Activated CD8-positive, alpha-beta memory T cell treated with anti-CD3 and anti-CD28 coated beads for 1 hour (primary cell): ENCODE measurements at places on chromosomes 3 and 15.

DNA sequence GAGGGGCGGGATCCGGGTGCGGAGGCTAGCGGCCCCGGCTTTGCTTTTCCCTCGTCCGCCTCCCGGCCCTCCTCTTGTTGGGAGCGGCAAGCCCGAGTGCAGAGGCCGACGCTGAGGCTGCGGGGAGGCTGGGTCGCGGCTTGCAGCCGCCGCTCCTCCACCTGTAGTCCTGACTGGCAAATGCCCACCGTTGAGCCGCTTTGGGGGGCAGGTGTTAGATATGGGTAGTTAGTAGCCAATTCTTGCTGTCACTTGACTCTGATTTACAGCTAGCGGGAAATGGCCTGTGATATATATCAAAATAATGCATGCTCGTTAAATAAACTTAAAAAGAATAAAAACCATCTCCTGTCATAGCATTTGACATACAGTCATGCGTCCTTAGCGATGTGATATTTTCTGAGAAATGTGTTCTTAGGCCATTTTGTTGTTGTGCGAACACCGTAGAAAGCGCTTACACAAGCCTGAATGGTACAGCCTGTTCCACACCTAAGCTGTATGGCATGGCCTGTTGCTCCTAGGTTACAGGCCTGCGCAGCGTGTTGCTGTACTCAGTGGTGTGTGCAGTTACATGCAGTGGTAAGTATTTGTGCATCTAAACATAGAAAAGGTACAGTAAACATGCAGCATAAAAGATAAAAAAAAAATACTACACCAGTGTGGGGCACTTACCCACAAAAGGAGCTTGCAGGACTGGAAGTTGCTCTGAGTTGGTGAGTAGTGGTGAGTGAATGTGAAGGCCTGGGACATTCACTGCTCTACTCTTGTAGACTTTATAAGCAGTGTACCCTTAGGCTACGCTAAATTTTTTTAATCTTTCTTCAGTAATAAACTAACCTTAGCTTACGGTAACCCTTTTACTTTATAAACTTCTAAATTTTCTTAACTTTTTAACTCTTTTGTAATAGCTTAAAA is 873 bp downstream of the CAPN7 start:
- DNase-seq: no peak

GRCh38 chr15:79779746-79780145 is 117.1 kb downstream of the MTHFS start:
- no peak for DNase-seq

- DNase-seq: no peak
These were observed 33.7 kb downstream of the CHD2 start for GRCh38 chr15:92933831-92934230.

- no peak for DNase-seq
These were observed 24.0 kb downstream of the BCL2A1 start for GRCh38 chr15:79947009-79947408.

DNA sequence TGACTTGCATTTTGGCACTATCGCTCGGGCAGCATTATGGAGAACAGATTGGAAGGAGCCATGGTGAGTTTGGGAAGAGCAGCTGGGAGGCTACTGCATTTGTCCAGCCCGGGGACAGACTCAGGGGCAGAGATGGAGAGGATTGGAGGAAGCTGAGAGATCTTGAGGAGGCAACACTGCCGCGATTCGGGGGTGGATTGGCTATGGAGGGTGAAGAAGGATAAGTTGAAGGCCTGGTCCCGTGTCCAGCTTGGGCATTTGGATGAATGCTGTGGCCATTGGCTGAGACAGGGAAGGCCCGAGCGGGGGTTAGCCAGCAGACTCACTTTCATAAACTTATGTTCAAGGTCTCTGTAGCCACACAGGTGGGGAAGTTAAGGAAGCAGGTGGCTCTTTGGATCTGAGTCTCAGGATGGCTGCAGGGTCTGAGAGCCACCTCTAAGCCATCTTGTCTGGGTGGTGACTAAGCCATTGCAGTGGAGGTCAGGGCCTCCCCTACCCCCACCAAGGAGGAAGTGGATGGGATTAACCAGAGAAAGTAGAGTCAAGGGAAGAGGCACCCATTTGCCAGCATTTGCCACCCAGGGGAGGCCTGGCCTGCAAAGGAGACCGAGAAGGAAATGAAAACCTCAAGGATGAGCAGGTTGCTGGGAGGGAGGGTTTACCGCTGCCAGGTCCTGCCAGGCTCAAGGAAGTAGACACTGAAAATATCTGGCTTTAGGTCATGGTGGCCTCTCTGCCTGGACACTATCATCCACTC is 144.0 kb upstream of the TLE3 start:
- no peak for DNase-seq

DNA sequence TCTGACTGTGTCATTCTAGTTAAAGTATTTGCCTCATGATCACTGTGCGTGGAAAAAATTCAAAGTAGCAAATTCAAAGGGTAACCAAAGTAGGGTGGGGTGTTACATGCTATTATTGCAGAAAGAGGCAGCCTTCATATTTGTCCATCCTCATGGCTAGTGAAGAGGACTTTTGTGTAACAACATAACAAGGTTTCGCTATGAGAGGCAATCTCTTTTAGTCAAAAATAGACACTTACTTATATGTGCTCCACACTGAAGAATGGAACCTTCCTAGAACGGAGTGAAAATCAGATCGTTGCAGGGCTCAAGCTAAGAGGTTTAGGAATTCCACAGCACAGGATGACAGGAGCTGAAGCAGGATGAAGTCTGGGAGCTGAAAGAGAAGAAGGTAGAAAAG is 345.1 kb upstream of the CBLB start:
- no peak for DNase-seq

- DNase-seq: no peak
These were observed 266.9 kb upstream of the IGF1R start for GRCh38 chr15:98381446-98381845.

- no peak for DNase-seq
These were observed 54.1 kb downstream of the RORA start for GRCh38 chr15:61175024-61175423.

DNA sequence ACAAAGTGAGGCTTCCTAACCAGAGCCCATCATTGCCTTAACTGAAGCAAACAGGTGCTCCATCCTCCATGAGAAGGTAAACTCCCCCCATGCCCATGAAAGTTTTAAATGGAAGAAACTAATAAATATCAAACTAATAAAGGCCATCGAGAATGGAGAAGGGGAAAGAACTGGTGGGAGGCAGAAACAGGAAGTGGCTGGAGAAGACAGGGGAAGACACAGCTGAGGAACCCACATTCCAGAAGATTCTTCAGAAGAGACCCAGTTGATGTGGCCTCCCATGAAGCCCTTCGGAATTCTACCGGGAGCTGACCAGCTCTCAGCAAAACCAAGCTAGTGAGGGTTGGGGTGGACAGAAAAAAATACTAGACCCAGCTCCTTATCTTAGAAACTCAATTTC is 41.6 kb downstream of the SH3BP5 start:
- no peak for DNase-seq

DNA sequence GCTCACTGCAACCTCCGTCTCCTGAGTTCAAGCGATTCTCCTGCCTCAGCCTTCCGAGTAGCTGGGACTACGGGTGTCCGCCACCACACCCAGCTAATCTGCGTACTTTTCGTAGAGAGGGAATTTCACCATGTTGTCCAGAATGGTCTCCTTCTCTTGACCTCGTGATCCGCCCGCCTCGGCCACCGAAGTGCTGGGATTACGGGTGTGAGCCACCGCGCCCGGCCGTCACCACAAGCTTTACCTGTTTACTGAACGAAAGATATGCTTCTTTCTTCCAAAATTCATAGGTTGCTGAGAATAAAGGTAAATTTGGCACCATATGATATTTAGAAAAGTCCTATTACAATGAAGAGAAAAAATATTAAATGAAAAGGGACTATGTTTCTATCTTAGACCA is 333.5 kb upstream of the EPHA6 start:
- DNase-seq: no peak

DNA sequence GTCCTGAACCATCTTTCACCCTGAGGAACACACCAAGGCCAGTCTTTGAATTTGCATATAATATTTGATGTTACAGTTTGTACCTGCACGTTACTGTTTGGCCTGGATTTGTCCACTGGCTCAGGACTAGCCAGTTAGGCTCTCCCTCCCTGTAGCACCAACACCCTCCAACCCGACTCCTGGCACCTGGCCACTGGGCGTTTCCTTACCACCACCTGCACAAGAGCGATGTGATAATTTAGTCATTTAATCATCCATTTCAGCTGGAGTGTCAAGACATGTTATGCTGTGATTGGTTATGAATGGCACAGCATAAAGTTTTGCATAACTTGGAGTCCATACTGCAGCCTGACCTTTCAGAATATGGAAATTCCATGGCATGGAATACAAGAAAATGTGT is 242.4 kb downstream of the KCNMB2 start:
- DNase-seq: no peak

GRCh38 chr3:71584394-71585011 is 975 bp upstream of the FOXP1 start:
- DNase-seq: peak; percentile 3

GRCh38 chr3:192928016-192928415 is 10.4 kb upstream of the MB21D2 start:
- no peak for DNase-seq

- no peak for DNase-seq
These were observed 3.3 kb downstream of the SHISA5 start for GRCh38 chr3:48500656-48501055.

DNA sequence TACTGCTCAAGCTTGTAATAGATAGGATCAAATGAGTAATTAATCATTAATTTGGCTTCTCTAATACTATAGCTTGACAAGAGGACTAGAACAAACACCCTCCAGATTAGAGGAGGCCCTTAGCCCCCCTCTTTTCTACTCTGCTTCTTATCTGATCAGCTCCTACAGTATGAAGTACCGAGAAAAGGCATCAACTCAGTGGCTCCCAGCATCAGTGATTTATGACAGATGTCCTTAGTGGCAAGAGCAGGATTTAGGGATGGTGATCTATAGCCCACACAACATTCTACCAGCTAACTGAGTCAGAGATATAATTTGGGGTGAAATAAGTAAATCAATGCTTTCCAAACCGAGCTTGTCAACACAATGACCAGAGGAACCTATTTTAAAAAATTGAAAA is 541.1 kb downstream of the NLGN1 start:
- no peak for DNase-seq

DNA sequence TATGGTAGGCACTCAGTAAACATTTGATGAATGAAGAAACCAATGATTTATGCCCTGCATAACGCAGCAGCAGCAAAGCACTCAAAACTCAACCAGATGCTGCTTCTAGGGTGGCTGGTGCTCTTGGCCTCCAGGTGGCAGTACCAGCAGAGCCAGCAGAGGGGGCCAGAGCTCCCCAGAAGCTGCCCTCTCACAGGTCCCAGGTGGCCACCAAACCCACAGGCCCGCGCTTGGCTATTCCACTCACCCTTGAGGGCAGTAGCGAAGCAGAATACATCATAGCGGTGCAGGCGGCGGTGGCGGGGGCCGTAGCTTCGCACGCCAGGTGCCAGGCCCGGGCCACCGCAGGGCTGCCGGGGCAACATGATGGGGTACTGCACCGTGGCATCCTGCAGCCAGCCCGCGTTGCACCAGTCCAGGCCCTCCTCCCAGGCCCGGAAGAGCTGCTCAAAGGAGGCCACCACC is 16.6 kb downstream of the HAPLN3 start:
- no peak for DNase-seq

DNA sequence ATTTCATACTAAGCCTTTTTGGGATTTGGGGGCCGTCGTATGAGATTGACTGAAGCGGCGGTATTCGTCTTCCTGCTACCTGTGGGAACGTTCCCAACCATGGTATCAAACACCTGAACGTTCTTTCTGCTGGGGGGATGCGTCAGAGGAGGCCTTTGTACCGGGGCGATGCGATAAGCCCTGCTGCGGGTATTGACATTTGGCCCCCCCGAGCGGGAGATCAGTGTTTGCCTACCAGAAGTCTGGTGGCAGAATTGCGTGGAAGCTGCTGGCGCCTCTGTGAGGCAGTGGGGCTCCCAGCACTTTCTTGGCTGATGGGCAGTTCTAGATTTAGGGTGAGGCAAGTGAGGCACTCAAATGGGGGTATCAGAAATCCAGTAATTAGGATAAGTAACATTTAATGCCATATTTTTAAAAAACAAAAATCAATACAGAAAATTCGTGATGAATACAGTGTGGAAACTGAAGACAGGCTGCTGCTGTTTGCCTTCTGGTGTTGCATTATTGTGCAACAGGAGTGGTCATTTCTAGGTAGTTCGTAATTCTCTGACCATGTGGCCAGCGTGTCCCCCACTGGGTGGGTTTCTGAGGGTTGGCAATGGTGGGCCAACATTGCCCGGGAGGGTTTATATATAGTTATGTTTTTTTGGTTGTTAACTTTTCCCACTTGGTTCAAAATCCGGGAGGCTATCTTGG is 12.7 kb downstream of the TRPM1 start:
- DNase-seq: no peak

GRCh38 chr3:188097791-188098190 is 56.2 kb upstream of the LPP start:
- no peak for DNase-seq

- no peak for DNase-seq
These were observed 297.6 kb upstream of the C2CD4B start for GRCh38 chr15:62462721-62463120.

DNA sequence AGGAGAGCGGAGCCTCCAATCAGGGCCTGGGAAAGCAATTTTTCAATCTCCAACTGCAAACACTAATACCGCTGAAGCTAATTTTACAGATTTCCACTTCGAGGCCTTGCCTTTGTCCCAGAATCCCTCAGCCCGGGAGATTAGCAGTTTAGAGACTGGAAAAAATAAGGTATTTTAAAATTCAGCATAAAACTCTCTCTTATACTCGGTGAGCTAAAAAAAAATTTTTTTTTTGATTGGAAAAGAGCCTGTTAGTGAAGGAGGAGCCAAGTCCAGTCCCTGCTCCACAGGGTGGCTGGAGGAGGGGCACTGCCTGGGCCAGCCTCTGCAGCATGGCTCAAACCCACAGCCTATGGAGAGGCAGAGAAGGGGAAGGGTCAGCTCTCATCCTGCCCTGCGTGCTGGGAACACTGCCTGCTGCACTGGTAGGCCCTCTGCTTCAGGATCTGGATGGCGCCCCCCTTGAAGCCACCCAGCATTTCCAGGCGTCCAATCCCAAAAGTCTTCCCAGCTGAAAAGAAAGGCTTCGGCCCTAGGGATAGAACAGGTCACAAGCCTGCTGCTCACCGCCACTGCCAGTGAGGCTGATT is 48.9 kb downstream of the CACNA2D2 start:
- DNase-seq: no peak

- DNase-seq: no peak
These were observed 38.6 kb upstream of the HES1 start for GRCh38 chr3:194097141-194097882.

- DNase-seq: no peak
These were observed 350.4 kb upstream of the SEMA6D start for GRCh38 chr15:47366884-47367283.

DNA sequence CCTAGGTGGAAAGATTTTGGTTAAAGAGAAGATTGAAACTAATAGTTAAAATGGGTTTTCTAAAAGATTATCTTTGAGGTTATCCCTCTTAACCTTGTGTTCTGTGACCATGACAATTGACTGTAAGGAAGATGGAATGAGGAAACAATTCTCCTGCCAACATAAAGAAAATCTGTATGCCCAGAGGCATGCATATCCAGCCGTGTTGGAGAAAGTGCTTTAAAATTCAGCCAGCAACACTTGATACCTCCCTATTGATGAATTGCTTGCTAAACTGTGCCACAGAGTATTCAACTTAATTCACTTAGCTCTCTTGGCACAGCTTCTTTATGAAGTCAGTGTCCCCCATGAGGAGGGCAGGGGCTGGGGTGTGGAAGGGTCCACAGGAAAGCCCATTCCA is 203.5 kb downstream of the UBE2E2 start:
- DNase-seq: no peak
